ENCODE measurements at places on chromosomes 3 and 15. TPM values are rescaled to one million over a fixed set of nuclear protein-coding genes. Genes with fewer than 3 reads are reported as not detected.

GPR15 gene
- not detected for total RNA-seq

FBXW12 gene
- not detected for total RNA-seq

VGLL3 gene
- 4.5 TPM for total RNA-seq

UACA gene
- 25.8 TPM for total RNA-seq

STRA6 gene
- not detected for total RNA-seq

WWTR1 gene
- total RNA-seq, result 42.6 TPM

GATM gene
- 42.0 TPM for total RNA-seq

A4GNT gene
- total RNA-seq, result not detected

NPAP1 gene
- total RNA-seq, result not detected

NDUFAF3 gene
- total RNA-seq, result 157 TPM

SCN11A gene
- total RNA-seq, result 0.08 TPM

GOLGA6B gene
- not detected for total RNA-seq

RAB6B gene
- 58.8 TPM for total RNA-seq

DNASE1L3 gene
- total RNA-seq, result 2.1 TPM

PIGBOS1 gene
- 7.0 TPM for total RNA-seq
